Effector CD8-positive, alpha-beta T cell (primary cell): ENCODE measurements at places on chromosomes 12 and 14.

DNA sequence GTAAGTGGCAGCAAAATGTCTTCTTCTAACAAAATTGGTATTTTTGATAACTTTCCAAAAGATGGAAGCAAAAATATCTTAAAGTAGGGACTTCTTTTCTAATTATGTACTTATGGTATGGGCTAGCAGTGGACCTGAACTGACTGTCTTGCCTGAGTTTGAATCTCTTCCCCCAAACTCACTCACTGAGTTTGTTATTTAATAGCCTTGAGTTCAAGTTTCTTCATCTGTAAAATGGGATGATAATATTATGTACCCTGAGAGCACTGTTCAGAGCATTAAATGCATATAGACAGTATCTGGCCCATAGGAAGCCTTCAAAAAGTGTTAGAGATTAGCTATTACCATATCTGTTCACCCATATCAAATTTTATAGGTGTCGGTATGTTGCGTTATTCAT is 210.4 kb upstream of the NUDT4 start:
- no peak for DNase-seq

DNA sequence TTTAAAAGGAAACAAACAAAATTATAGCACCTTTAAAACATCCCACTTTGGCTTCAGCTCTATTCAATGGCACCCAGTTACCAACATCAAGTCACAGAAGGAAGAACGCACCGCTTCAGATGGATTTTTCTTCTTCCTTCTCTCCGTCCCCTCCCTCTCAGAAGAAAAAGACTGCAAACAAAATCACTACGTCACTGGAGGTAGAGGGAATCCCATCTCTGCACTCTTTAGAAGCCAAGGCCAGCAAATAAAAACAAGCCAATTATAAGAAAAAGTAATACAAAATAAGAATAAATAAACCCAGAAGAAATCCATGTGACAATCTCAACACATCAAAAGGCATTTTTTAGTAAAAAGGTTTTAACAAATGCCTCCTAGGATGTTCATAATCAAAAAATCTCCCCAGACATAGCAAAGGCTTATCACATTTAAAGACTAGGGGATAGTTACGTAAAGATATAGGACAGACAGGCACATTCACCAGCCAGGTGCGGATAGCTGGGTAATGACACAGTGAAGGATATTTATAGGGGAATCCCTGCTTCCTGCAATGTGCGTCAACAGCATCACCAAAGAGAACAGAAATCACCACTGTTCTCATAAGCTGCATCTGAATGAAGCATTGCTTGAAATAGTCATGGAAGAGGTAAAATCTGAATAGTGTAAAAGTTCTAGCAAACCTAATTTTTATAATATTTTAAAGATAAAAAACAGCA is 89.4 kb downstream of the R3HDM2 start:
- DNase-seq = no peak

- no peak for DNase-seq
Observed at GRCh38 chr12:103181366-103182152, 224.1 kb downstream of the ASCL1 start.

DNA sequence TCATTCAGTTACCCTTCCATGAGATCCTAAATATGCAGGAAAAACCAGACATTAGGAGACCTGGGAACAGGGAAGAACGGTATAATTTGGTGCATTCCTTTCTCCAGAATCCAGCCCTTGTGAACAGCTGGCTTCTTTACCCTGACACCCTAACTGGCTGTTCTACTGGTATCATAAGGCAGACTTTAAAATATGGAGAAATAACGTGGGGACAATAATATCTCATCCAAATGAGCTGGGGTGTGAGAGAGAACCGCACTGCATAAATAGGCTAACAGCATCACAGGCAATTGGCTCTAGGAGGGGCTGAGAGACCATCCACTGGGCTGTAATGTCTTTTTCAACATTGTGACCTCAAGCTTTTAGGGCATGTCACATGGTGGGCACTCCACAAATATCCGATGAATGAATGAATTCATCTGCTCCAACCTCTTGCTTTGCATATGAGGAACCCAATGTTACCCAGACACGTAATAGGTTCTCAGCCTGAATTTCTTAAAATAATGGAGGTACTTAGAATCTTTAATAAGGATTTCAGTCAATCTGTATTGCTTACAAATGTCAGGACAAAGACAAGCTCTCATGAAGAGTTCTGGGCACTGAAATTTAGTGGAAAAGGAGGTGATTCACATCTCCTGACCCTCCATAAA is 157.9 kb downstream of the SAMD4A start:
- DNase-seq = no peak

GRCh38 chr12:19933924-19934323 is 434.4 kb upstream of the PDE3A start:
- no peak for DNase-seq

DNA sequence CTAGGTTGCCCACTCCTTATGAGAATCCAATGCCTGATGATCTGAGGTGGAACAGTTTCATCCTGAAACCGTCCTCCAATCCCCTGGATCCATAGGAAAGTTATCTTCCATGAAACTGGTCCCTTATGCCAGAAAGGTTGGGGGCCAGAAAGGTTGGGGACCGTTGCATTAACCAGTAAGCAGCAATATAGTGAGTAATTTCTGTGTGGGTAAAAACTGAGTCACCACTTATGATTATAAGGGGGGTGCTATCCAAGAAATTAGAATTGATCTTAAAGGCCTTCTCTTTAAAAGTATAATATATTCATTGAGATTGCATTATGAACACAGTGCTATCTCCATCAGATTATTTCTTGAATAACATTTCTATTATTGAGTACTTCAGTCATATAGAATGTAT is 97.2 kb downstream of the PCNX1 start:
- no peak for DNase-seq

GRCh38 chr14:38145142-38145541 is 62.6 kb upstream of the SSTR1 start:
- no peak for DNase-seq

DNA sequence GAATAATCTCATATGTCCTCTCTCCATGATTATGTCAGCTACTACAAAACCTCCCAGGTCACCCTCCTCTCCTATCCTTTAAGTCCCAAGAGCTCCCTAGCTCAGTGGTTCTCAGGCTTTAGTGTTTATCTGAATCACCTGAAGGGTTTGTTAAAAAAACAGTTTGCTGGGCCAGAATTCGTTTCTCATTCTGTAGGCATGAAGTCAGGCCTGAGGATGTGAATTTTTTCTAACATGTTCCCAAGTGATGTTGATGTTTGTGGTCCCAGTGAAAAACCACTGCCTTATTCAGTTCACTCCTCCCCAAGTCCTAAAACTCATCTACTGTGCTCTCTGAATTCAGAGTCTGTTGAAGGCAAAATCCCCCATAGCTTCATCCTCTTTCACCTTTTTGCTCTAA is 241.4 kb downstream of the ETNK1 start:
- no peak for DNase-seq

- DNase-seq = no peak
Observed at GRCh38 chr14:68027276-68027675, 207.7 kb downstream of the RAD51B start.

DNA sequence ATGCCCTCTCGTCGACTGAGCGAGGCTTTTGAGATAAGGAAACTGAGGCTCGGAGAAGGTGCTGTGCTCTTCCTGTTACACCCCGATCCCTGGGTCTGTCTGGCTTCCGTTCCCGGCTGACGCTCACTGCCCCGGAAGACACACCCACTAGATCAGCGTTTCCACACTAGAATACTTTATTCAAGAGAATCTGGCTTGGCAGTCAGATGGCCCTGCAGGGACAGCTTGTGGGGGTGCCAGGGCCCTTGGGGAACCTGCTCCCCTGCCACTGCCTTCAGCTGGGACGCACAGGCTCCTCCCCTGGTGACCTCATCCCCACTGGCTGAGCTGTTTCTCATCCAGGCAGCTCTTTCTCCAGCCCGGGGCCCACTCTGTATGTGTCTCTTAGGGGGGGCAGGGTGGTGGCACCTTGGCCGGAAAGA is 13.7 kb downstream of the PGF start:
- DNase-seq = no peak

DNA sequence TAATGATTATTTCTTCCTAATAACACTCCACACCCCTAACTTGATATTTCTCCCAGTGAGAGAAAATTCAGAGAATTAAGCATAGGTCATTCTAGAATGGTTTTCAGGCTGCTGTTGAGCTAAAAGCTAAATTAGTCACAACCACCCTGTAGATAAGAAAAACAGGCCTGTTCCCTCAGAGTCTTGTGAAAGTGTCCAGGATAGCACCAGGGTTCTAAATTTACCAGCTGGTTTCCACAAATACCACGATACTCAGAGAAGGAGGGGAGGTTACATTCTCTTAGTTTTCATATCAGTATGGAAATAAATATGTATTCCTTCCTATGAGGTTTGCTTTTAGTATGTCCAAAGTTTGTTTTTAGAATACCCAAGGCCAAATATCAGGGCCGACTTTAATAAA is 66.0 kb upstream of the YARS2 start:
- no peak for DNase-seq

- no peak for DNase-seq
Observed at GRCh38 chr12:114069507-114069906, 103.4 kb upstream of the RBM19 start.

- DNase-seq = no peak
Observed at GRCh38 chr14:69797573-69798338, 715 bp upstream of the SLC10A1 start.

DNA sequence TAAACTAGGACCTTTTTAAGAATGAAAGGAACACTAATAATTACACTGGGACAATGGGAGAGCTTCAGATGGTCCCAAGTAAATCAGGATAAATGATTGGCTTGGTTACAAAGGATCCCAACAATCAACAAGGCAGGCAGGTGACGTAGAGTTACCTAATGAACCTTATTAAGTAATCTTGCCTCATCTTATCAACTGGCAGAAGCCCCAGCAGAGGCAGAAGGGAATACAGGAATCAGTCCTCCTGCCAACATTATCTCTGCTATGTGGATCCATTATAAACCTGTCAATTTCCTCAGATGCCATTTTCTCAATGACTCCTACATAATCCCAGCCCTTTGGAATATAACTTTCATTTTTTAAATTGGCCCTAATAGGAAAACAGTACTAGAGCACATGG is 11.4 kb downstream of the DCAF5 start:
- DNase-seq = no peak

DNA sequence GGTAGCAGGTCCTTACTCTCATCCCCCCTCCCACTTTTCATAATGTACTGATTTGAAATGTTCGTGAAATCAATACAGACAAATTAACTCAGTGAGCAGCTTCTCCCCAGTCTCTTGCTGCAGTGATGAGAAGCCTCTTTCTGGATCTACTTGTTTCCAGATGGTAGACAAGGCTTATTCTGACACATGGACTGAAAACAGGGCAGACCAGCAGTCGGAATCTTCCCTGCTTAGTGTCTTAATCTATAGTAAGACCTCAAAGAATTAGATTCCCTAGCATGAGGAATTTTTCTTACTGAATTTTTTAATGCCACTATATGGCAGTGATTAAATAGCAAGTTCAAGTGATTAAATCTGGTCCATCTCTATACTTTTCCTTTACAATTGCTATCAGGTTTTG is 120.1 kb downstream of the RGS6 start:
- DNase-seq = no peak

- DNase-seq = no peak
Observed at GRCh38 chr12:8639936-8640335, 22.7 kb downstream of the MFAP5 start.

GRCh38 chr12:82517808-82518207 is 159.5 kb downstream of the METTL25 start:
- DNase-seq = no peak

GRCh38 chr12:117580015-117580717 is 218.7 kb upstream of the NOS1 start:
- no peak for DNase-seq

DNA sequence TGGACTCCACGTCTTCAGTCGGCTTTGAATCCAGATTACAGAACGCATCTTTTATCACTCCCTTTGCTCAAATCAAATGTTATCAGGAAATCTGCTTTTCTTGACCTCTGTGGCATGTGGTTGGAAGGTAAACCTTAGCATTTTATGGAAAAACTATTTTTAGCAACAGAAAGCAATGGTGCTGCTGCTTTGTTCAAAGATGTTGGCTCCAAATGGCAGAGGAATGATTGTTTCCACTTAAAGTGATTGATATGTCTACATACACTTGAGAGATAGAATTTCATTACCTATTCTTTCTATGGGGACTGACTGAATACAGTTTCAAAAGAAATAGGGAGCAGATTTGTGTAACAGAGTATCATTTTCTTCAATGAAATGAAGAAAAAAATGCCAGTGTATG is 761.2 kb downstream of the NOVA1 start:
- no peak for DNase-seq

DNA sequence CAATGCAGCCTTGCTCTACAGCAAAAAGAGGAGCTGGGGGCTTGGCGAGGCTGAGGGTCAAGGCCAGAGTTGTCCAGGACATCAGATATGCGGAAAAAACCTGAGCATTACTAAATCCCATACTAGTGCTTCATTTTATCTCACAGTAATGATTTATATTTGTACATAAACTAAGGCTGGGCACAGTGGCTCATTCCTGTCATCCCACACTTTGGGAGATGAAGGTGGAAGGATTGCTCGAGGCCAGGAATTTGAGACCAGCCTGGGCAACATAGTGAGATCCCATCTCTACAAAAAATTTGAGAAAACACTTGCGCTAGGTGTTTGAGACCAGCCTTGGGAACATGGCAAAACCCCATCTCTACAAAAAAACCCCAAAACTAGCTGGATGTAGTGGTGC is 11.6 kb upstream of the JPH4 start:
- DNase-seq = no peak

- DNase-seq = no peak
Observed at GRCh38 chr12:12425001-12425400, 68.1 kb downstream of the BORCS5 start.

DNA sequence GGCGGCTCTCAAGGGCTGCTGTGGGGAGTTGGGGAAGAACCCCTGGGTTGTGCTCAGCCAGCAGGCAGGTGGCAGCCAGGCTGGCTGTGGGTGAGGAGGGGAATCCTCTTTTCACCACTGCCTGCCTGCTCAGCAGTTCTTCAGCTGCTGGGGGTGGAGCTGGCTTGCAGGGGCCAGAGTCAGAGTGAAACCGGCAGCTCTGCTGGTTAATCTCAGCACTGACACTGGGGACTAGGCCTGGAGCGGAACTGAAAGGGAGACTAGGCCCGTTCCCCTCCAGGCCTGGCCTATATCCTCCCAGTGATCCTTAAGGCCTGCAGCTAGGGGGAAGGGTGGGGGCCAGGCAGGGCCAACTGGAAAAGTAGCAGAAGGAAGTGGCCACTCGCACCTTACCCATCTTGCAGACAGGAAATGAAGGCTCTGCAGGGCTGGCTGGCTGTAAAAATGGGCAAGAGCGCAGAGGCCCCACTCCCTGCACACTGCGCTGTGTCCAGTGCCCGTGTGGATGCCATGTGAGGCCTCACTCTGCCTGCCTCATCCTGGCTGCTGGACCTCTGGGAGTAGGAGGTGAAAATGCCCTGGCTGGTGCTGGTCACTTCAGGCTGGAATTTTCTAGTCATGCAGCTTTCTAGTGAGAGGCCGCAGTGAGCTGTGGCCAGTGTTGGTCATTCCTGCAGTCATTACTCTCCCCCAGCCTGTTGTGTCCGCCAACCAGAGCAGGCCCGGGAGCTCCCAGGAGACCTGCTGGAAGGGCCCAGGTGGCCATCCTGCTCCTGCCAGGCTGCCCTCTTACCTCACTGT is 39.4 kb downstream of the SH2B3 start:
- DNase-seq = peak; percentile 30

- DNase-seq = no peak
Observed at GRCh38 chr12:26100666-26101349, 24.0 kb downstream of the BHLHE41 start.

GRCh38 chr12:104012331-104012730 is 37.7 kb downstream of the GLT8D2 start:
- no peak for DNase-seq
